Activated naive CD4-positive, alpha-beta T cell treated with anti-CD3 and anti-CD28 coated beads for 36 hours (primary cell): ENCODE measurements at places on chromosomes 16 and 17. TPM values are rescaled to one million over a fixed set of nuclear protein-coding genes. Genes with fewer than 3 reads are reported as not detected.

ARL16 gene
- total RNA-seq = 13.8 TPM

TNFSF13 gene
- total RNA-seq = 2.6 TPM

- H3K4me3 ChIP-seq = no peak overlapping the region
- H3K4me1 ChIP-seq = no peaks in the 10 kb centered on the region
- DNase-seq = no peak
- no peaks in the 10 kb centered on the region for H3K36me3 ChIP-seq
Observed at GRCh38 chr17:70563281-70563820, 394.0 kb downstream of the KCNJ2 start.

DNA sequence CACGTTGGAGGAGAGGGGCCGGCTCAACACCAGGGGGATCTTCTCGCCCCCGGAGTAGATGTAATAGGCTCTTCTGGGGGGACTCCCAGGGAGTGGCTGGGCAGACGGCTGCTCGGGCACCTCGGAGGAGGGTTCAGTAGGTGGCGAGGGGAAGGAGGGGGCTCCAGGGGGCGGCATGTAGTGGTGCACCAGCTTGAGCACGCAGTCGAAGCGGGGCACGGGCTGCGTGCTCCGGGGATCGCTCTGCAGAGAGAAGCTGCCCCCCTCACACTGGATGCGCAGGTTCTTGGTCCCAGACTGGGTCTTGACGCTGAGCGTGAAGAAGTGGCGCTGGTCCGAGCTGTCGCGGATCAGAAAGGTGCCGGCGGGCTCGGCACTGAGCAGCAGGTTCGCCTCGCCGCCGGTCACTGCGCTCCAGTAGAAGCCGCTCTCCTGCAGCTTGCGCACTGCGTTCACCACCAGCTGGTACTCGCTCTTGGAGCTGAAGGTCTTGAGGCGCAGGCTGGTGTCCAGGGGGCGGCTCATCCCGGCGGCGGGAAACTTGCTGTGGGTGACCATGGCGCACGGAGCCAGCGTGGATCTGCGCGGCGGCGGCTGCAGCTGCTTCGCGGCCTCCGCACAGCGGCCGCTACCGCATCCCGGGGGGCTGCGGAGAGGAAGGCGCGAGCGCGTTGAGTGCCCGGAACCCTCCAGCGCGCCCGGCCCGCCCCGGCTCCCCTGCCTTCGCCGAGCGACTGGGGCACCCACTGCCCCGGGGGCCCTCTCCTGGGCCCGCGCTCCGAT lies 1.1 kb downstream of the SOCS3 start:
- H3K27ac ChIP-seq = peak overlapping the region; percentile 98
- no peak for DNase-seq
- peaks cover 50% of the 10 kb centered on the region for H3K36me3 ChIP-seq

DNA sequence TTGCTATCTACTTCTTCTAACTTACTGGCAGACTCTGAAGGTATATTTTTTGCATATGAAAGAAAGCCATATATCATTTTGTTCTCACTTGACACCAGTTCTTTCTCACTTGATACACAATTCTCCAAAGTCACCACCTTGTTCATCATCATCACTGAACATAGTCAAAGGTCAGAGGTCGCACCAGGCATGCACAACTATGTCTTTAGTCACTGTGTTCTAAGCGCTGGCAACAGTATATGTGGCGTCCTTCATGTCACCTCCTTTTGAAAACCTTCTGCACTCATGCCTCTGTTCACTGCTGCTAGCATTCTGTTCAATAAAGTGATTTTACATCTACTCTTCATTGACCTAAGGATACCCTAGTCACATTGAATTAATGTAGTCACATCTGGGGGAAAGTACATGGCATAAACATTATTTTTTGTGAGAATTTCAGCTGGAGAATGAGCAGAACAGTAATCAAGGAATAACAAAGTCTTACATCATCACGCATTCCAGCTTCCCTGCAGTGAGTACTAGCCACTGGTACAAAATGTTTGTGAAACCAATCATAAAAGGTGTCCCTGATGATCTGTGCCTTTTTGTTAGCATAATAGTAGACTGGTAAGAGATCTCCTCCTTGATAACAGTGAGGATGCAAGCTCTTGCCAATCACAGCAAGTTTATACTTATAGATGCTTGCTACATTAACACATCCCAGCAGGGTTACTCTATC lies 20.5 kb upstream of the TBX4 start:
- H3K27ac ChIP-seq = no peak overlapping the region
- no peak overlapping the region for H3K4me3 ChIP-seq
- H3K4me1 ChIP-seq = no peaks in the 10 kb centered on the region
- H3K27me3 ChIP-seq = peaks cover 9% of the 10 kb centered on the region
